ENCODE measurements at places on chromosomes 5 and 9.
A peak's percentile ranks its signal among the peaks of the same experiment; 100 is the strongest.

GRCh38 chr5:113202746-113203716 lies 226.4 kb downstream of the DCP2 start:
- DNase-seq = no peak

GRCh38 chr9:128416014-128416413 lies 4.6 kb upstream of the CERCAM start:
- no peak for DNase-seq

DNA sequence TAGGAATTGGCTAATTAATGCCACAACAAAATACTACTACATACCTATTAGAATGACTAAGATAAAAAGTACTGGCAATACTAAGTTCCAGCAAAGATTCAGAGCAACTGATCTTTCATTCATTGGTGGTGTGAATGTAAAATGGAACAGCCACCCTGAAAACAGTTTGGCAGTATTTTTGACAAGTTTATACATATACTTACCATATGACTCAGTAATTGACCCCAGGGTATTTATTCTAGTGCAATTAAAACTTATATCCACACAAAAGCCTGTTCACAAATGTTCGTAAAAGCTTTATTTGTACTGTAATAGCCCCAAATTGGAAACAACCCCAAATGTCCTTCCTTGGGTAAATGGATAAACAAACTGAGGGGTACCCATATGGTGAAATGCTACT lies 270.8 kb upstream of the ACTBL2 start:
- DNase-seq = no peak

- DNase-seq = no peak
Measured at GRCh38 chr9:70935856-70936255, 185.6 kb downstream of the TRPM3 start.

DNA sequence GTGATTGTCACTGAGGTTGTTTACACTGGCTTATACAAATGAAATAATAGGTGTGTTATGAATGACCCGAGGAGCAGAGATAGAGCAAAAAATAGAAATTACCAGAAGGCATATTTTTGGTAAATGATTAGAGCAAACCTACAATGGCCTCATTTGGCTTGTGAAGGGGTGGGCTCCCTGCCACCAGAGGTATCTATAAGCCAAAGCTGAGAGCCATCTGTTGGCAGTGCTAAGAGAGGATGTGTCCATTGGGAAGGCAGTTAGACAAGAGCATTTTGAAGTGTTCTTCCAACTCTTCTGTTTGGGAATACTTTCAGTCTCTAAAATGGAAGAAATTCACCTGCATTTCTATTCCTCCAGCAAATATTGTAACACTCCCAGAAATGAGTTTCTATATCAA lies 10.6 kb downstream of the NIPAL4 start:
- no peak for DNase-seq

- DNase-seq = no peak
Measured at GRCh38 chr9:627336-627970, 214.0 kb upstream of the DMRT1 start.

DNA sequence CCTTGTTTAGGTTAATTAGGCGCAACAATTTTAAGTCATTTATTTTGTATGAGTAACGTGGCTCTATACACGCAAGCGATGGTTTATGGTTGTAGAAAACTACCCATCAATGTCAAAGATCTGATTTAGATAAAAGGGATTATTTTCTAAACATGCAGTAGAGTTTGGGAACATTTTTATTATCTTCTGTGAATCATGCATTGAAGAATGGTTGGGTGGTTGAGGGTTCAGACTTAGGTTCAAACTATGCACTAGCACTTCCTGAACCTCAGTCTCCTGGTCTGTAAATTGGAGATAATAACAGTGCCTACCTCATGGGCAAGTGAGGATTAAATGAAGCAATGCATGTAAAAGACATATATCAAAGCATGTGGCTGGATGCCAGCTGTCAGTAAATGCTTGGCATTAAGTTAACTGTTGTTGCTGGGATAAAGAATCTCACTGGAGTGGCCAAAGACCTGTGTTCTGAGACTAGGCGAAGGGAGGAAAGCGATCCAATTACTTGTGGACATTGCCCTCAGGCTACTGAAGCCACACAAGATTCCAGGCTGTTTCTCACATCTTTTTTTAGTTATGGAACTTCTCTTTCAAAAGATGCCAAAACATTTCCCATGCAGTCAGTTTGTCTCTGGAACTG lies 1.1 kb upstream of the OTULINL start:
- DNase-seq = peak; percentile 32

GRCh38 chr9:3329361-3329760 lies 196.4 kb downstream of the RFX3 start:
- no peak for DNase-seq

GRCh38 chr9:136079916-136080246 lies 15.2 kb downstream of the NACC2 start:
- no peak for DNase-seq

DNA sequence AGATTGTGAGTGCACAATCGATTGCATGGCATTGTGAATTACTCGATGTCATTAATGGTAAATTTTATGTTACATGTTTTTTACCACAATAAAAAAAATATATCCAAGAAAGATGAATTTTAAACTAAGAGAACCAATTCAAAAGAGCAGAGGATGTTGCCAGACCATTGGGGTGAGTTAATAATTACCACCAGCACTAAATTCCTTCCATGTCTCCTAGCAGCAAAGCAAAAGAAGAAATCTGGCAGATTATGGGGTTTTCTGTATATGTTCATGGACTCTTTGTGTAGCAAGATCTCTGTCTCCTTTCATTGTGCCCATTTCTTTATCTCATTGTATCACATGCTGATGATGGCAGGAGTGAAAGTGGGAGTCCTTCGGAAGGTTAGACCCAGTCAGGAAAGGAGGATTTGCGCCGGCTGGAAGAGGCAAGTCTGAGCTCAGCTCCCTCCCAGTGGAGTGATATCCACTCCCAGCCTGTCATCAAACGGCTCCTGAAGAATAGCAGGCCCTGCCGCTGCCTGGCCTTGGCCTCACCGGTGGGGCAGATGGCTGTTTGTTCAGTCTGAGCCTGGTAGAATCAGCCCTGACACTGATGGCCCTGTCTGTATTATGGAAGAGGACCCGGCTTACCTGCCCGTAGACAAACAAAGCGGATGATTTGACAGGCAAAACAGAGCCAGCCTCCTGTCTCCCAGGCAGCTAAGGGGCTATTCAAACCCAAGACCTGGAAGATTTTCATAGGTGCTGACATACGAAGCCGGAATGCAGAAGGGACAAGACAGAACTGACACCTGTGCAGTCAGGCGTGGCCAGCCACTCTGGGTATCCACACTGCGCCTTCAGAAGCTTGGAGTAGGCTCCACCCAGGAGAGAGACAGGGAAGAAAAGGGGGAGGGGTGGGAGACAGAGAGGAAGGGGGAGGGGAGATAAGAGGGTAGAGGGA lies 21.9 kb upstream of the FOXE1 start:
- DNase-seq = no peak

GRCh38 chr5:146877783-146878475 lies 628 bp downstream of the PPP2R2B start:
- no peak for DNase-seq

GRCh38 chr9:136527721-136528710 lies 17.8 kb downstream of the NOTCH1 start:
- DNase-seq = no peak

DNA sequence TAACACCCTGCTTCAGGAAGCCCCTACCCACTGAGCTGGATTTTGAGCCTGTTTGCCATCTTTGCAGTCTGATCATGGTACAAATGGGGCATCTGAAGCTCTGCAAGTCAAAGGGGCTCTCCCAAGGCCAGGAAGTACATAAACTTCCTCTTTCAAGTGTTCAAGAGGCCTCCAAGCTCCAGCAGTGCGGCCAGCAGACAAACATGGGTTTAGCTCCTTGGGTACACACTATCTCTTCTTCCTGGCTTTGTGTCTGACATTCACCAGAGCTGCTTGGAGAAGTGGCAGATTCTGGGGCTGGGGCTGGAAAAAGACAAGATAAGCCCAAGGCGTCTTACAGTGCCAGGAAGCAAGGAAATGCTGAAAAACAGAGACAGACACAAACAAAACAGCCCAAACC lies 34.1 kb downstream of the LAMC3 start:
- DNase-seq = no peak

GRCh38 chr5:132475497-132475882 lies 15.1 kb downstream of the IRF1 start:
- no peak for DNase-seq

- DNase-seq = no peak
Measured at GRCh38 chr5:35320029-35320428, 89.7 kb upstream of the PRLR start.

DNA sequence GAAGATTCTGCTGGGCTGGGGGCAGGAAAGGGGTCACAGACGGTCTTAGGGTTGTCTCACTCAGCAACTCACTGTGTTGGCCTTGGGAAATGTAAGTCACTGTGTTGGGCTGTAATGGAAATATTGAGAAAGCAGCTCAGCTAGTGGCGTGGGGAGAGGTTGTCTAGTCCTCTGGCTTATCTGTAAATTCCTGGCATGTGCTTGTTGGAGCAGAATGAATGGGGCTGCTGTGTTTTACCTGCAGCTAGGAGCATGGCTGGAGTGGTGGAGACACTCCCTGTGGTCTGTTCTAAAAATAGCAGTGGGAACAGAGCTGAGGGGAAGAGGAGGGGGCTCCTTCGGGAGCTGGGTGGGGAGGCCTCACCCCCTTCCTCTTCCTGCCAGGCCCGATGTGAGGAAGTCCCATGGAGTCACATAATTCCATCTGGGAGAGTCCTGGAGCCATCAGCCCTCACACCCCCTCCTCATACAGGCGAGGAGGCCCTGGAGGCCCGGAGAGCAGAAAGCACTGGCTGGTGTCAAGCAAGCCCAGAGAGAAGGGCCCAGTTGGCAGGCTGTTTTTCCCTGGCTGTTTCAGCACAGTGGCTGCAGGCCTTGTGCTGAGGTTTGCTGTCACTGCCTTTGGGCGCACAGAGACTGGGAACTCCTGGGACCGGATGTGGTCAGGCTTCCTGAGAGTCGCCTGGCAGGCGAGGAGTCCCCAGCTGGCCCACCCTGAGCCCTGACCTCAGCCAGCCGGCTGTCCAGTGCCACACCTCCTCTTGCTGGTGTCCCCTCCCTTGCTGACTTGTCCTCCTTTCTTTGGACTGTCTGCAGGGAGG lies 84.9 kb downstream of the RGS3 start:
- DNase-seq = no peak

DNA sequence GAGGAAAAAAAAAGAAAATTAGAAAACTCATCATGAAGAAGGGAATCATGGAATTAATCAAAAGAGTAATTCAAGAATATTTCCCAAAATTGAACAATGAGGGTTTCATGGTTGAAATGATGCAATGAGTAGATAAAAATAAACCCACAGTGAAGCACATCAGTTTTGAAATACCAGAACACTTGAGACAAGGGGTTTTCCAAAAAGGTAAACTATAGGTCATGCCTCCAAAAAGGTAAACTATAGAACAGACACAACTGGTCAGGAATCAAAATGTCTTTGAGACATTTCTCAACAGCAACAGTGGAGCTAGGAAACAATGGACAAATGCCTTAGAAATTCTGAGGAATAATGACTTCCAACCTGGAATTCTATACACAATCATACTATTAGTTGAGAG lies 60.2 kb upstream of the PCSK5 start:
- DNase-seq = no peak

DNA sequence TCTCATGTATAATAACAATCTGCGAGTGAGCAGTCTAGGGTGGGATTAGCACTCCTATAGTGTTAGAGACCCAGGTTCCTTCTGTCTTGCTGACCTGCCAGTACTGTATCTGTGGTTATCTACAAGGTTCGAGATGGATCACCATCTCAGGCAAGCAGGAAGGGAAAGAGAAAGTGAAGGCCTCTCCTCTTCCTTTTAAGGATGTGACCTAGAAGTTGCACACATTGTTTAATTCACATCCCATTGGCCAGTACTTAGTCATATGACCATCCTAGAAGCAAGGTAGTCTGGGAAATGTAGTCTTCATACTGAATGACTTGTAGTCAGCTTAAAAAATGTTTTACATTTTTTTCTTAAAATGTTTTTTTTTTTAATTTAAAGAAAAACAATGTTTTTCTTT lies 168.6 kb downstream of the CARTPT start:
- DNase-seq = peak; percentile 53

- DNase-seq = no peak
Measured at GRCh38 chr5:135050244-135050767, 16.3 kb upstream of the PITX1 start.

GRCh38 chr5:159262472-159262858 lies 625 bp upstream of the UBLCP1 start:
- no peak for DNase-seq

Data from HFF-Myc (cell line).